ENCODE measurements at places on chromosomes 1 and 21. TPM values are rescaled to one million over a fixed set of nuclear protein-coding genes. Genes with fewer than 3 reads are reported as not detected.

The TRIM62 gene
- total RNA-seq: 1.7 TPM

DNA sequence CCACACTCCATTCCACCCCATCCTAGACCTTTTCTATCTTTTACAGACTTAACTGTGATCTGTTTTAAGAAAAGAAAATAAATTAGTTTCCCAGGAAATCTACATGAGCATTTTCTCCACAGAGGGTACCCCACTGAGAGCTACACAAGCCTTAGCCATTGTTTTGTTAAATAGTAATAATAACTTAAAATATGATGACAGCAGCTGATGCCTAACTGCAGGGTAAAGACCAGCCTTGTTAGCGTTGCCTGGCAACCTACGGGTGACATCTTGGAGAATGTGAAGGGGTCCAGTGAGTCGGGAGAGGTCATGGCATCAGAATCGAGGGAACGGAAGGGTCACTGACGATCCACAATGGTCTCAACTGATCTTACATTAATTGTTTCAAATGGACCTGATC is 233.2 kb upstream of the PBX1 start:
- DNase-seq: no peak

DNA sequence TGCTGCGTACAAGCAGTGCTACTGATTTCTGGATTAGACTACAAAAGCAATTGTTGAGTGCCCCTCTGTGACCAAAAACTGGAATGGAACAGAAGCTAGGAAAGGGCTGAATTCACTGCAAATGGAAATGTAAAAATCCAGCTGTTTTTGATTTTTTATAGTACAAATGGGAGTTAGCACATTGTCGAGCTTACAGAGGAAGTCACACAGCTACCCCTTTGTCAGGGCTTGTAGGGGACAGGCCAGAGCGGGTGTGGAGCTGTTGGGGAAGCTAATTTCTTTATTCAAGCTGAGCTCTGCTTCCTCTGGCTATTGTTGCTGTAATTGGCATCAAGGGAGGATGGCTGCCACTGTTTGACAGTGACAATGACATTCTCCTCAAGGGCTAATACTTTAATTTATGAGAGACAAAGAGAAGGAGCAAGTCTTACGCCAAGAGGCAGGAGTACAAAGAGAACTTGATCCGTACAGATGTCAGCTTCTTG is 96.1 kb downstream of the SLC35F3 start:
- no peak for DNase-seq

DNA sequence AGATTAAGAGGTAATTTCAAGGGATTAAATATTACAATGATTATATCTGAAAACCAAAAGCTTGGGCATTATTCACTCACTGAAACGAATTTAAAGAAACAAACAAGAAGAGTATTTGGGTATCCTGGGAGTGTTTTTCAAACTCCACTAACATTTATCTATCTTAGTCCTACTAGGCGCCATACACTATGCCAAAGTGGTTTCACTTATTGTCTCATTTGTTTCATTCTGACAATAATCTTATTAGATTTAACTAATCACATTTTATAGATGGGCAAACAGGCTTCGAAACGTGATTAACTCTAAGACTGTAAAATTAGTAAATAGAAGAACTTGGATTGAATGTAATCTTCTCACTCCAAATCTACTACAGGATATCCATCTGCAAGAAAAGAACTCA is 25.4 kb downstream of the ASH1L start:
- no peak for DNase-seq

The BNIPL gene
- 0.13 TPM for total RNA-seq

Measured in dermis microvascular lymphatic vessel endothelial cell (primary cell).